ENCODE measurements at places on chromosomes 13 and 19.

GRCh38 chr19:15293781-15294491 is 38.4 kb downstream of the BRD4 start:
- DNase-seq, result no peak

- no peak for DNase-seq
These were observed 25.5 kb upstream of the FBXO17 start for GRCh38 chr19:39001041-39001440.

GRCh38 chr13:74555651-74556420 is 421.6 kb upstream of the KLF12 start:
- no peak for DNase-seq

DNA sequence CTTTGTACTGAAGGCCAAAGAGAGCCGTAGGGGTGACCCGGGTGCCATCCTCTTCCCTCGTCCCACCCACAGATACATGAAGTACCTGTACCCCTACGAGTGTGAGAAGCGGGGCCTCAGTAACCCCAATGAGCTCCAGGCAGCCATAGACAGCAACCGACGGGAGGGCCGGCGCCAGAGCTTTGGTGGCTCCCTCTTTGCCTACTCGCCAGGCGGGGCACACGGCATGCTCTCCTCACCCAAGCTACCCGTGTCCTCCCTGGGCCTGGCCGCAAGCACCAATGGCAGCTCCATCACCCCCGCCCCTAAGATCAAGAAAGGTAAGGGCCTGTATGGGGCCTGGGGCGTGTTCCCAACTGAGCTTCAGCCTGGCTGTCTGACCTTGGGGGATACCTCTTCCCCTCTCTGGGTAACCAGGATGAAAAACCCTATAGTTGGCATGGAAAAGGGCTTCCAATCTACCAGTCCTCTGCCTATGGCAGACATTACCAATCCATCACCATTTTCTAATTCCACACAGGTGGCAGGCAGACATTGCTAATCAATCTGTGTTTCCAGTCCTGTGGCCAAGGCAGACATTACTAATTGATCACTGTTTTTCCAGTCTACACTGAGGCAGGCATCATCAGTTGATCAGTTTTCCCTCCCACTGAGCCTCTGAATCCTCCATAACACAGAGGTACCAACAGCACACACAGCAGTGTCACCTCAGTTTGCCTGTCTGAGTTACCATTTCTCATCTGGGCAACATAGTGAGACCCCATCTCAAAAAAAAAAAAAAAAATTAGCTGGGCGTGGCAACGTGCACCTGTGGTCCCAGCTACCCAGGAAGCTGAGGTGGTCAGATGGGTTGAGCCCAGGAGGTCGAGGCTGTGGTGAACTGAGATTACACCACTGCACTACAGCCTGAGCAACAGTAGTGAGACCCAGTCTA is 19.1 kb upstream of the WDR18 start:
- DNase-seq, result no peak

DNA sequence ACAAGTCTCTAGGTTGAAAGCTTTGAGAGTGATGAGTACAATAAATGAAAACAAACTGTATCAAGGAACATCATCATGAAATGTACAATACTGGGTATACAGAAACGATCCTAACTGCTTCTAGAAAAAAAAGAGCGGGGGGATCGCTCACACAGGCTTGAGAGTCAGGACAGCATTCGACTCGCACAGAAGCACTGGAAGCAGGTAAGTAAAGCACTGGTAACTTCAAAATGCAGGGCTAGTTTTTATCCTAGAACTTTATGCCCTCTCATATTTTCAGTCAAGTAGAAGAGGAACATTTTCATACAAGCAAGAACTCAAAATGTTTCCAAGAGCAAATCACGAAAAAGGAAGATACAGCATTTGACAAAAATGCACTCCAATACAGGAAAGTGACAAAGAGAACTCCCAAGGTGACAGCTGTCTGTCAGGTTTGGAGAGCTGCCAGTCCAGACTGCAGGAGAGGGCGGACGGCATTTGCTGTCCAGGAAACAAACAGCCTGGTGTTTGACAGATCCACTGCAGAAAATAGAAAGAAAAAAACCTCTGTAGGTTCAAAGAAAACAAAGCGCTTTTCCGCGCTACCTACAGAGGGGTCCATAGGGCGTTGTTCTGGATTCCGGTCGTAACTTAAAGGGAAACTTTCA is 58.2 kb upstream of the XPO4 start:
- DNase-seq, result peak; percentile 78

- DNase-seq, result no peak
These were observed 8.2 kb downstream of the RASGRP4 start for GRCh38 chr19:38417544-38418506.

Data from HepG2 (cell line).